Fibroblast of skin of abdomen (primary cell): ENCODE measurements at places on chromosomes 5 and 9.

DNA sequence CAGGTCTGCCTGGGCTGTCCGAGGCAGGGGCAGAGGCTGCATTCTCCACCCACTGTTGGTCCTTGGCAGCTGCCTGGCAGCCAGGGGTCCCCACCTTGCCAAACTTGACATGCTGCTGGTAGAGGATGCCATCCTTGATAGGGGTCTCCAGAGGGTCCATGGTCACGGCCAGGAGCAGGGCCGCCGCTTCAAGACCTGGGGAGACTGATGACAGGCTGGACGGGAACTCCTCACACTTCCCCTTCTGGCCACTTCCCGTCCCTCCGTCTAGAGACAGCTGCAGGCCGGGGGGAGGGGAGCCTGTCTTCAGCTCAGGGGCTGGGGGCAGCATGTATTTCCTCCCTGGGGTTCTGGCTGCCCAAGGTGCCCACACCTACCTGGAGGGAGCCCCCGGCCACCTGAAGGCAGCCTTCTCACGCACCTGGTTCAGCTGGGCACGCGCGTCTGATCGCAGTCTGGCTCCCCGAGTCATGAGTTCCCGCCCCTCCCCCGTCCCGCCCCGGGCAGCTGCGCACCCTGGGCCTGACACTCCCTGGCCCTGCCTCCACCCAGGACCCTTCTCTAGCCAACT, at the start of gene DOK3:
DOK3 (minus strand) TSS at position 446 of the 571 bp plus-strand sequence; CDS start at position 160, 286 bp downstream.
- DNase-seq = no peak

GRCh38 chr5:63483338-63483737, 478.9 kb downstream of the HTR1A start:
- no peak for DNase-seq

DNA sequence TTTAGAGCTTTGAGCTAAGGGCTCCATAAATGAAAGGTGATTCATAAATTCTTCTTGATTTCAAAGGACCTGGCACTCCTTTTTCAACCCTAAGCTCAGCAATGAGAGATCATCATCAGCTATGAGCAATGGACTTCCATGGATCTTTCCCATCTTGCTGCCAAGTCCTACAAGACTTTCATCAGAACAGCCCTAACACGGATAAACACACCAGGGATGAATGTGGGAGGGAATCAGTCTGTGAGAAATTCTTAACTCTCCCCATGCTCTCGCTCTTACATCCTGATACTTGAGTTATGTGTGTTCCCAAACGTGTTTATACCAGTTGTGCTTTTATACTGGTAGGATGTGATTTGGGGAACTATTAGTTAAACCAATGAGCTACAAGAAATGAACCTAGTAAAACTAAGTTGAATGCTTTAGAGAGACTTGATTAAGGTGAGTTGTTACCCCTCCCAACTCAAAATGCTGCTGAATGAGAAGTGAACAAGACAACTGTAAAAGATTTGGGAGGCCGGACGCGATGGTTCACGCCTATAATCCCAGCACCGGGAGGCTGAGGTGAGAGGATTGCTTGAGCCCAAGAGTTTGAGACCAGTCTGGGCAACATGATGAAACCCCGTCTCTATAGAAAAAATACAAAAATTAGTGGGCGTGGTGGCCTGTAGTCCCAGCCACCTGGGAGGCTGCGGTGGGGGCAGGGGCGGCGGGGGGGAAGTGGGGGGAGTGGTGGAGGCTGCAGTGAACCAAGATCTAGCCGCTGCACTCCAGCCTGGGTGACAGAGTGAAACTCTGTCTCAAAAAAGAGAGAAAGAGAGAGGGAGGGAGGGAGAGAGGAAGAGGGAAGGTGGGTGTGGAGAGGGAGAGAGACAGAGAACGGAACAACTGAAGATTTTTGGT, 5.2 kb upstream of the RPL26L1 start:
- peak; percentile 94 for DNase-seq

GRCh38 chr5:157059093-157059539, at the start of gene HAVCR1:
Gene HAVCR1 (minus strand): TSS chr5:157059116. CDS start chr5:157057943, 1,173 bp downstream.
- DNase-seq = no peak

- no peak for DNase-seq
These were observed 281.7 kb upstream of the EFNA5 start for GRCh38 chr5:107952450-107952849.

- DNase-seq = no peak
These were observed 10.4 kb upstream of the PPARGC1B start for GRCh38 chr5:149719666-149720065.

DNA sequence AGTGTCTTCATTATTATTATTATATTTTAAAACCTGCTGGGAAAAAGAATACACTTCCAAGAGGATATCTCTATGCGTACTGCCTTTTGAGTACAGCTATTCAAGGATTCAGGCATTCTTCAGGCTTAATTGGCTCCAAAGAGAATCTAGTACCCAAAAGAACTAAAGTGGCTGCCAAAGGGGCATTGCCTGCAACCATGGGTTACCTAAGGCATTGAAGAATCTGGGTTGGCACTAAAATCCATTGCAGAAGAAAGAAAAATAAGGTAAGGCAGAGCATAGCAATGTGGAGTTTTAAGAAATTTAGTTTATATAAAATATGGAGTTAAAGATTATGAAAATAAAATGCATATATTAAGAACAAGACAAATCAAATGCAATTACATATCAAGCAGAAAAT, 223.5 kb downstream of the TMEM161B start:
- no peak for DNase-seq

GRCh38 chr9:127680226-127680625, 26.6 kb upstream of the CFAP157 start:
- DNase-seq = no peak

DNA sequence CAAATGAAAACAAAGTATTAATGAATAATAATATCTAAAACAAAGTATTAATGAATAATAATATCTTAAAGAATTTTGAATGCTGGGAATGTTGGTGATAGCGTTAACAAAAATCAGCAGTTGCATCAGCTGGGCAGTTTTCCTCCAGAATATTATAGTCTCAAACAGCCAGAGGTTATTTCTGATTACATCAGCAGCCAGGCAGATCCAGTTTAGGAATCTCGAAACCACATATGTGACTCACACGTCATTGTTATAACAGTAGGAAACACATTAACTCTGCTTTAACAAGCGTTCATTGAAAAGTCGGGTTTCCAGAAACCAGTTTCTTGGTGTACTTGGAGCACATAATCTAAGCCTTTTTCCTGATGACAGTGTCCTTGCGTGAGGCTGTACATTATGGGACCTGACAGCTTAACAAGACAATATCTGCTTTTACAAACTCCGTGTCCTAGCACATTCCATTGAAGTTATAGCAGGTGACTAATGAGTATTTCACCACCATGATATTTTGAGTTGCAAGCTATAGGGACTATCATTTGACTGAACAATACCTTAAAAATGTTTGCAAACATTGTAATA, 559.5 kb upstream of the KLF4 start:
- peak; percentile 97 for DNase-seq

GRCh38 chr5:43415935-43416802, 4.0 kb upstream of the CCL28 start:
- DNase-seq = no peak

DNA sequence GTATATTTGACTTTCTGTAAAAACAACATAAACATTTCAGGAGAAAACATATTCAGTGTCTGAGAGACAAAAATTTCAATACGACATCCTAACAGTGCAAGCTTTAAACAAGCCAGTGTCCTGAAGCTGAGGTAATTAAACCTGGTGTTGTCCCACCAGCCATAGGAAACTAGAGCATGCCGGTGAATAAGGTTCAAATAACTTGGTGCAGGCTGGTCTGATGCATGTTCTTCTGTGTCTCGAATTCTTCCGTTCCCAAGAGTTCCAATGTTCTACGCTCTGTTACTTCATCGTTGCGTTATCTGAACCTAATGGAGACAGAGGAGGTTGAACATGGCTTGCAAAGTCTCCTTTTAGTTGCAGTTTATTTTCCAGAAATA, 48.9 kb downstream of the ADAMTS16 start:
- no peak for DNase-seq

GRCh38 chr5:141598391-141599345, 20.1 kb downstream of the DIAPH1 start:
- DNase-seq = peak; percentile 47

DNA sequence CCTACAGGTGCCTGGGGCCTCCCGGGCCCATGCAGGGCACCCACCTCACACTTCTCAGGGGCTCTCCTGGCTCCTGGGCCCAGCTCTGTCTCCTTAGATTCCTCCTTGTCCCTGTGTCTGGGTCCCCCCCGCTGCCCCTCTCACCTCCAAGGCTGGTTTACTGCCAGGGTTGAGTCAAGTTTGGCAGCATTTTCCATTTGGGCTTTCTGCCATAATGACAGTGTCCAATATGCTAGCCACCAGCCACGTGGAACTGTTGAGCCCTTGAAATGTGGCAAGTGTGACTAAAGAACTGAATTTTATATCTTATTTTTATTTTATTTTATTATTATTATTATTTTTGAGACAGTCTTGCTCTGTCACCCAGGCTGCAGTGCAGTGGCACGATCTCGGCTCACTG, 1.9 kb downstream of the TTC16 start:
- no peak for DNase-seq

GRCh38 chr5:15425766-15426165, 74.2 kb upstream of the FBXL7 start:
- DNase-seq = peak; percentile 27

DNA sequence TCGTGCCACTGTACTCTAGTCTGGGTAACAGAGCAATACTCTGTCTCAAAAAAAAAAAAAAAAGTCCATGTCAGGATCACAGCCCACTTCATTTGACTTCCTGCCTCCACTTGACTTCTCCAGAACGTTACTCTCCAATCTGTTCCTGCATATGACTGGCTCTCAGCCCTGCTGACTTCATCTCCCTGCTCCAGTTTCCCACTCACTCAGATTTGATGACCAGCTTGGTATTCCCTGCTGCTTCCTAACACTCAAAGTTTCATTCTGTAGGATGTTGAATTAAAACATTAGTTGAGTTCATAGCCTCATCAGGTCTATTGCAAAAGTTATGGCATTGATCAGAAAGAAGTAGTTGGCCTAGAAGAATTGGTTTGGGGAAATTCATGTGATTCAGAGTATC, 52.3 kb downstream of the UGCG start:
- DNase-seq = no peak

DNA sequence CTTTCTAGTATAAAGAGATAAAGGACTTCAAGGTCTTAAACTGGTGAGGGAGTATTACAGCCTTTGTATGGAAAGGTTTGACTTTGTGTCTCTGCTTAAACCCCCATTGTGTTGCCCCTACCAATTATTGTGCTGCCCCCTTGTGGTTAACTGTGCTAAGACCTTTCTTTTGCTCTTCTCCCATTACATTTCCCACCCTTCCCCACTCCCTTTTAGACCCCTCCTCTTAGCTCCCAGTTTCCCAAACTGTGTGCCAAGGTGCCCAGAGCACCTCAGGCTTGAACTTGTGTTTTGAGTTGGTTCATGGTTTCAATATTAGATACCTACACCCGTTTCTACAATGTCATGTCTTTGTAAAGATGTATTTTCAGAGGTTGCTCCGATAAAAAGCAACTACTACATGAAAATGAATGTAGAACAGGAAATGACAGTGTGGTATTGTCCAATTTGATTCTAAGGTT, 2.9 kb downstream of the JAK2 start:
- peak; percentile 62 for DNase-seq

DNA sequence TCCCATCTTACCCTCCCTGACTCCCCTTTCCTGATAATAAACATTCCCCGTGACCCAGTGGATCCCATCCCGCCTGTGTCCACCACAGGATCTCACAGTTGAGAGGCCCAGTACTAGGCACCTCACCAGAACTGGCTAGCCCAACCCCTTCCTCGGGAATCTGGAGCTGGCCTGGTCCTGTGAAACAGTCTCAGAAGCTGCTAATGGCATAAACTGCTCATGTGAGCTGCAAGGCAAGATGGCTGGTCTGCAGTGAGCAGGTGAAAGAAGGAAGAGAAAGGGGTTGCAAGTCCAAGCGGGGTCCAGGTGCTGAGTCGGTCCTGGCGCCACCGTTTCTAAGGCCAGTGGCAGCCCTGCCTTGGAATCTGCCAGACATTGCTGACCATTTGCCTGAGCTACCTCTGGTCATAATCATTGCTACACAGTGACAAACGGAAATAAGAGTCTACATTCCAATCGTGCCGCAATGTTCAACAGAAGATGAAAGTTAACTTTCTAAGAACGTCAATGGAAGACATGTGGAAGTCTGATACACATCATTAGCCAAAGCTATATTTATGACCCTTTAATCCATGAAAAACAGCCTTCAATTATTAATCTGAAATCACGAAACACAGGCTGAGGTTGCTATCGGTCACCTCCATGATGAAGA, 33.7 kb downstream of the DNAH5 start:
- no peak for DNase-seq

DNA sequence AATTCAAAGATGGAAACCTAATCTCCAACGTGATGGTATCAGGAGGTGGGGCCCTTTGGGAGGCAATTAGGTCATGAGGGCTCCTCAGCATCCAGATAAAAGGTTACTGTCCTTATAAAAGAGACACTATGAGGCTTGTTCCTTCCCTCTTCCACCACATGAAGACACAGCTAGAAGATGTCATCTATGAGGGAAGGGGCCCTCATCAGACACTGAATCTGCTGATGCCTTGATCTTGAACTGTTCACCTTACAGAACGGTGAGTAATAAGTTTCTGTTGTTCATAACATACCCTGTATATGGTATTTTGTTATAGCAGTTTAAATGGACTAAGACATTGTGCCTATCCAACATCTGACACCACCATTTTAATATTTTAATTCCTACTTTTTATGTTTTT, 19.7 kb upstream of the CCNH start:
- no peak for DNase-seq

DNA sequence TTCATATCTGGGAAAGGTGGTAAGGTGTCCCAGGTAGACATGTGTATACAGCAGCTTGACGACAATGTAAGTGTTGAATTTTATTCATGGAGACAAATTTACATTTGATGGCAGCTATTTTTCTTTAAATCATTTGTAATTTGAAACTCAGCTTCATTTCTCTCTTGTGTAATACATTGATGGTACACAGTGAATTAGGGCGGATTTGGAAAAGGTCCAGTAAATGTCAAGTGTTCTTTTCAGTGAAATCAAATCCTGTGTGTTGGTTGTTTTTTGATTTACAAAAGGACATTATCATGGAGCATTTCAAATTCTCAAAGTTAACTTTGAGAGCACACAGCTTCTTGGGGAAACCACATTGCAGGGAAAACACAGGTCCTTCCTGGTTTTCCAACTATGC, 30.0 kb upstream of the PCSK1 start:
- DNase-seq = no peak

GRCh38 chr5:151684690-151685361, 1.9 kb downstream of the SPARC start:
- DNase-seq = peak; percentile 99

GRCh38 chr9:77999231-77999631, 32.4 kb downstream of the GNAQ start:
- DNase-seq = no peak

- DNase-seq = no peak
These were observed 72.9 kb upstream of the SPTLC1 start for GRCh38 chr9:92187989-92188714.

DNA sequence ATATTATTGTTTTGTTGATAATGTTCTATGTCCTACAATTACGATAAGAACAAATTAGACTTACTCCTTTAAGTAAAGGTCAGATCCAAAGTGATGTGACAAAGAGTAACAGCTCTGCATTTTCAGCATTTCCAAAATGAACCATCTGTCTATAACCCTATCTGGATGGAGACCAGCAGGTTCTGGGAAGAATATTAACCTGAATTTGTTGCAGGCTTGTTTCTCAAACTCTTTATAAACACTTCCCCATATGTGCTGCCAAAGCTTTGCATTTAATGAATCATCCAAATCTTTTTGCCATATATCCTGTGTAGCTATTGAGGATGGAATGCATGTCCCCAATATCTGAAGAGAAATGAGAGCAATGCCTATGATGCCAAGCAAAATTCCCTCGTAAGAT, 198.9 kb upstream of the SLC27A6 start:
- DNase-seq = no peak
